ENCODE measurements at places on chromosomes 4 and X.

- DNase-seq: no peak
Measured at GRCh38 chr4:188171551-188171950, 32.3 kb downstream of the TRIML1 start.

- no peak for DNase-seq
Measured at GRCh38 chr4:6480534-6481088, 8.2 kb upstream of the PPP2R2C start.

DNA sequence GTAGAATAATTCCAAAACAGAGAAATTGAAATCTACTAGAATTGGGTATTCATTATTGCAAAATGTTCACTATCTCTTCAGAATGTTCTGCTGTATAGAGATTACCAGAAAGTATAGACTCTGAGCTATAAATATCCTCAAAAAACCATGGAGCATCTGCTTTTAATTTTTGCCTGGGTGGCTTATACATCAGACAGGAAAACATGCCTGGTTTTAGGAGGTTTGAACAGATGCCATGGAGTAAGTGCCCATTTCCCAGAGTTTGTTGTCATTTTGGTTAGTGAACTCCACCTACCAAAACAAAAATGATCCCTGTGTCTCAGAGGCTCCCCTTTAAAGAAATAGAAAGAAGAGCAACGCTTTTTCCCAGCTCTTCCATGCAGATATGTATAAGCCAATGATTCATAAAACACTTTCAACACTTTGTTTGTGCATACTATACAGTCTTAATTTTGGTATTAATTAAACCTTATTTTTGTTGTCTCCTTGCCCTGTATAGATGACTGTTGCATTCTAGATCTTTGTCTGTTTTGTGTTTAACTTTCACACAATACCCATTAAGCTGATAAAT is 68.7 kb downstream of the MEPE start:
- DNase-seq: no peak

- DNase-seq: no peak
Measured at GRCh38 chr4:7799736-7800135, 139.9 kb downstream of the AFAP1 start.

- peak; percentile 4 for DNase-seq
Measured at GRCh38 chrX:82589410-82589809, 918.7 kb upstream of the POU3F4 start.

DNA sequence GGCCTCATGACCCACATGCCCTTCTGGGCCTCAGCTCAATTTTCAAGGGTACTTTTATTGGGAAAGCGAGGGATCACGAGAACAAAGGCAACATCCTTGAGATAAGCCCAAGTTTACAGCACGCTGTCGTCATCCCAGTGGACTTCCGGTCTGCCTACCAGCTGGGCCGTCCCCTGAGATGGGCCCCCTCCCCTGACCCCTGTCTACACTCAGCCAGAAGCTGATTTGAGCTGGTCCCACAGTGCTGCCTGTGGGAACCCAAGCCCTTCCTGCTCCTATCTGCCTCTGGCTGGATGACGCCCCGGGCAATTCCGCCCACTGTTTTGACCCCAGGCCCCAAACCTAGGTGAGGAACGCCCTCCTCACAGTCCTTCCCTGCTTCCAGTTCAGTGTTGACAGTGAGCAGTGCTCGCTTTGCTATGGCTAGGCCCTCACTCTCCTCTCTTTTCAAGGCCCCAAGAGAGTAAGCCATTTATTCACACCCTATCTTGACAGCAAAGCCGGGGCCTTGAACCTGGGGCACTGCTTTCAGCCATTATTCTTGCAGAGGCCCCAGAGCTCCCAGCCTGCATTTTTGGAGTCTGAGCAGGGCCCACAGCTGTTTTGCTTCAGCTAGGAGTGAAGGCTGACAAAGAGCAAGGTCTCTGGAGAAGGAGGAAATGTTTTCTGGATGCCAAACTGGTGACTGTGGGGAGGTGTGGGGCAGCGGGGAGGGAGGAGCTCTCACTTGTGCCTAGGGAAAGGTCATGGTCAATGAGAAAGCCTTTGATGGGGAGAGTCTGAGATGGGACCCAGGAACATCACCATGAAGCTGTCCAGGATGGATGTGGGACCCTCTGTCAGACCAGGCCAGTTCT is 164.6 kb upstream of the BCOR start:
- DNase-seq: peak; percentile 19

DNA sequence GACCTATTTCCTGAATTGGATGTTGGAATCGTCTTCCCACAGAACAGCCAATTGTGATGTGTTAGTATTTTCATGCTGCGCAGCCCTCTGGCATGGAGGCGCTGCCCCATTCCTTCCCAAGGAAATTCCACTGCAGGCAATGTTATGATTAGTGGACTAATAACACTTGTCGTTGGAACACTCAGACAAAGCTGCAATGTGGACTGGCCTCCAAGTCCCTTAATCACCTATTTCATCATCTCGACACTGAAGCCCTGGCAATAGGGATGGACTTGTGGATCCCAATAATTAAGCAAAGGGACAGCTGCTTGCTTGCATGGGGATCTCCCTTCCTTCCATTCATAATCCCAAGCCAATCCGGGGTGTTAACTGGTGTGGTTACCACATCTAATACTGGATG is 78.8 kb upstream of the PLAC1 start:
- no peak for DNase-seq

DNA sequence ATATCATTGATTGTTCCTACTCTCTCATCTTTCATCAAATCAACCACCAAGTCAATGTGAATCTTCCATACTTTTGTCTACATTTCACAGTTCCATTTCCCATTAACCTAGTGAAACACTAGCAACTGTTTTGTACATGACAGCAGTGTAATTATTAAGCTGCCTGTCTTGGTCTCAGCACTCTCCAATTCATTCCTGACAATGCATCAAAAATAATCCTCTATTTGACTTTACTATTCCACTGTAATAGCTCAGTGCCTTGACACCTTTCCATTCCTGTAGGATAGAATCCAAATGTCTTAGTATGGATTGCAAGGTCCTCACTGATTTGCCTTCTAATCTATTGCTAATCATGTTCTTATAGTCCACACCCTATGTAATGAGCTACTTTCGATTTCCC is 2405.8 kb downstream of the PCDH7 start:
- no peak for DNase-seq

DNA sequence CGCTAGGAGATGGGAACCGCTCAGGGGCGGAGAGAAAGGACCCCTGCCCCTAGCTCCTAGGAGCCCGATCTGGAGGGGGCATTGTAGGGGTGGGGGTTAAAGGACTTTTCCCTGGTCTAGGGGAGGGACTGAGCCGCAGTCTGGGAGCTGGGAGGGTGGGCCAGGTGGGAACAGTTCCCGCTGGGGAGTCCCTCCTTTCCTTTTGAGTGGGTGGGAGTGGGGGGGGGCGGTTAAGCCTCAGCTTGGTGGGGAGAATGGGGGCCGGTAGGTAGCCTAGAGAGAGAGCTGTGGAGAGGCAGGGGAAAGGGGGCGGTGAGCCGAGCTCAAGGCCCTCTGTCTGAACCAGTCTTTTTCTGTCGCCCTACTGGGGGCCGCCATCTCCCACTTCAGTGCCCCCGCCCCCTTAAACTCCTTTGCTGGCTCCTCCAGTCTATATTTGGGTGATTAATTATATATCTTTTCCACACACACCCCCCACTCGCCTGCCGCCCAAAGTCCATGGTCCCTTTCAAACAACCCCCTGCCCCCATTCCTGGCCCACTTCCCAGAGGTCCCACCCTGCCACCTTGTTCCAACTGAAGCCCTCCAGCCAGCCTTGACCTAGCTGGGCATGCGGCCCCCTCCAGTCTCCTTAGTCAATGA is 822 bp downstream of the ZNF275 start:
- no peak for DNase-seq

- DNase-seq: no peak
Measured at GRCh38 chr4:90825849-90826248, 698.7 kb downstream of the CCSER1 start.

DNA sequence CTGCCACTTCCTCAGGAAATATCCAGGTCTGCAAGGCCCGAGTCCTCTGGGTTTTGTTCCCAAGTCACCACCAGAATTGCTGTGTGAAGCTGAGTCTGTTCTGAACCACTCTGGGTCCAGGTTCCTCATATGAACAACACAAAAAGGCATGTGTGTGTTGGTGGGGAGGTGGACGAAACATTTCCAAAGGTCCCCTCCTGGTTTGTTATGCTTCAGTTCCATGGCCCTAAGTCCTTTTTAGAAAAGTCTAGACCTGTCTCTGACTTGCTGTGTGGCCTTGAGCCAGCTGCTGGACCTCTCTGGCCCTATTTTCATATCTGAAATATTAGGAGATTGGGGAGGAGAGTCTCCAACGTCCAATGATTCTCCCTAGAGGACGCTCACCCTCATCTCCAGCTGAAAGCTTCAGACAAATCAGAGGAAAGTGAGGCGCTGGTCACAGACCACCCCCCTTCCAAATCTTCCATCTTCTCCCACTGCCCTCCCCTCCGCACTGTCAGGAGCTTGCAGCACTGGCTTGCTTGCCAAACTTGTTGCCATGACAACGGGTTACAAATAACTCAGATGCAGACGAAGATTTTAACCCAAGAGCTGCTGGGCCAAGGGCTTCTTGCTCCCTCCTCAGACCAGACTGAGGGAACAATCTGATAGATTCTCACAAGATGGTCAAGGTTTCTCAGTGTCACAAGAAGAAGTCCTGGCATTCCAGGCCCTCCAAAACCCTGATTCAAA is 64.5 kb downstream of the SMC1A start:
- no peak for DNase-seq

GRCh38 chrX:150616179-150616862 is 47.9 kb downstream of the MTM1 start:
- no peak for DNase-seq

GRCh38 chr4:137957806-137958205 is 284.3 kb downstream of the SLC7A11 start:
- DNase-seq: no peak

- no peak for DNase-seq
Measured at GRCh38 chrX:35023683-35024082, 81.1 kb downstream of the FAM47B start.

DNA sequence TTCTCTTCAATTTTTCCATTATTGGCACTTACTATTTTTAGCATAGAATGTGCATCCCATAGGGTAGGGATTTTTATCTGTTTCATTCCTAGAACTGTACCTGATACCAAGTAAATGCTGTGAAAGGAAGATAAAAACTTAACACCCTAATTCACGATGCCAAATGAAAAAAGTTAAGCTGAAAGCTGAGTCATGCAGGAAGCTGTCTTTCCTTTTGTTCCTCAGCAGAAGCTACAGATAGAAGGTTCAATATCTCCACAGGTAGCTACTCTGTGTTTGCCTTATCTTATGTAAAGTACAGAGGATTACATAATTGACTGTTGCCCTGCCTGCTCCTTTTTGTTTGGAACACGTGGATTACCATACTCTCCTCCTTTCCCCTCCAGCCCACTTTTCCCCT is 77.0 kb downstream of the LRP2BP start:
- no peak for DNase-seq

- no peak for DNase-seq
Measured at GRCh38 chrX:119734897-119735339, 23.5 kb upstream of the SOWAHD start.

GRCh38 chrX:115378471-115378870 is 89.0 kb downstream of the LUZP4 start:
- DNase-seq: no peak

DNA sequence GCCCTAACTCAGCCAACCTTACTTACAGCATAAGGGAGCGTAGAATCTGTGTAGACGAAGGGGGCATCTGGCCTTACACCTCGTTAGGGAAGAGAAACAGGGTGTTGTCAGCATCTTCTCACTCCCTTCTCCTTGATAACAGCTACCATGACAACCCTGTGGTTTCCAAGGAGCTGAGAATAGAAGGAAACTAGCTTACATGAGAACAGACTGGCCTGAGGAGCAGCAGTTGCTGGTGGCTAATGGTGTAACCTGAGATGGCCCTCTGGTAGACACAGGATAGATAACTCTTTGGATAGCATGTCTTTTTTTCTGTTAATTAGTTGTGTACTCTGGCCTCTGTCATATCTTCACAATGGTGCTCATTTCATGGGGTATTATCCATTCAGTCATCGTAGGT is 14.6 kb downstream of the PLP1 start:
- no peak for DNase-seq

- DNase-seq: no peak
Measured at GRCh38 chr4:126328914-126329313, 1014.2 kb downstream of the FAT4 start.

DNA sequence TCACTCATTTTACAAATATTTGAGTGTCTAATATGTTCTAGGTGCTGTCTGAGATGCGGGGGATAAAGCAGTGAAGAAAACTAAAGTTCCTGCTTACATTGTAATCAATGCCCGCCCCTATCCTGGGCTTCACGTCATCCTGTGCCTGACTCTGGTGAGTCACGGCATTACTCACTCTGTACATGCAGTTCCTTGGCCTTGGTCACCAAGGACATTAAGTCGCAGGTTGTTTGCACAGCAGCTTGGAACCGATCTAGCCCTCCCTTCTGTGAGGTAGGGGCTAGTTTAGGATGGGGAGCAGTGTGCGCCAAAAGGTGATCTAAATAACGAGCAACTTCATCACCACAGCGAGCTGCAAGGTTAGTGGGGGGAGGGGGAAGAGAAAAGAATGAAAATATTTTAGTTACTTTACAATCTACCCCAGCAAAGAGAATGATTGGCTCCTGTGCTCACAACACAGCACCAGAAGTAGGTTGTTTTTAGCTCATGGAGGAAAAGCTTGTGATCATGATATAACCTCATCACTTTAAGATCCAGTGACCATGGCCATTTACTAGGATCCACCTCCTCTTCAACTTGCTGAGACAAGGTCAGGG is 48.0 kb upstream of the HDAC8 start:
- peak; percentile 52 for DNase-seq
